ENCODE measurements at places on chromosomes 12 and 14.

- no peak for DNase-seq
Measured at GRCh38 chr14:24397639-24398292, 1.0 kb upstream of the NYNRIN start.

GRCh38 chr12:80217011-80217535 is 117.7 kb downstream of the OTOGL start:
- no peak for DNase-seq

- DNase-seq = no peak
Measured at GRCh38 chr12:68806488-68807237, 1.3 kb upstream of the MDM2 start.

GRCh38 chr12:27163048-27163715 is 80.8 kb upstream of the C12orf71 start:
- DNase-seq = no peak

DNA sequence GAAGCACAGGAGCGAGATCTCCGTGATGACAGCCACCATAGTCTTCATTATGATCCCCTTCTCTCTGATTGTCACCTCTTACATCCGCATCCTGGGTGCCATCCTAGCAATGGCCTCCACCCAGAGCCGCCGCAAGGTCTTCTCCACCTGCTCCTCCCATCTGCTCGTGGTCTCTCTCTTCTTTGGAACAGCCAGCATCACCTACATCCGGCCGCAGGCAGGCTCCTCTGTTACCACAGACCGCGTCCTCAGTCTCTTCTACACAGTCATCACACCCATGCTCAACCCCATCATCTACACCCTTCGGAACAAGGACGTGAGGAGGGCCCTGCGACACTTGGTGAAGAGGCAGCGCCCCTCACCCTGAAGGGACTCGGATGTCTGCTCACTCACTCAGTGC is 775 bp downstream of the OR10P1 start:
- no peak for DNase-seq

DNA sequence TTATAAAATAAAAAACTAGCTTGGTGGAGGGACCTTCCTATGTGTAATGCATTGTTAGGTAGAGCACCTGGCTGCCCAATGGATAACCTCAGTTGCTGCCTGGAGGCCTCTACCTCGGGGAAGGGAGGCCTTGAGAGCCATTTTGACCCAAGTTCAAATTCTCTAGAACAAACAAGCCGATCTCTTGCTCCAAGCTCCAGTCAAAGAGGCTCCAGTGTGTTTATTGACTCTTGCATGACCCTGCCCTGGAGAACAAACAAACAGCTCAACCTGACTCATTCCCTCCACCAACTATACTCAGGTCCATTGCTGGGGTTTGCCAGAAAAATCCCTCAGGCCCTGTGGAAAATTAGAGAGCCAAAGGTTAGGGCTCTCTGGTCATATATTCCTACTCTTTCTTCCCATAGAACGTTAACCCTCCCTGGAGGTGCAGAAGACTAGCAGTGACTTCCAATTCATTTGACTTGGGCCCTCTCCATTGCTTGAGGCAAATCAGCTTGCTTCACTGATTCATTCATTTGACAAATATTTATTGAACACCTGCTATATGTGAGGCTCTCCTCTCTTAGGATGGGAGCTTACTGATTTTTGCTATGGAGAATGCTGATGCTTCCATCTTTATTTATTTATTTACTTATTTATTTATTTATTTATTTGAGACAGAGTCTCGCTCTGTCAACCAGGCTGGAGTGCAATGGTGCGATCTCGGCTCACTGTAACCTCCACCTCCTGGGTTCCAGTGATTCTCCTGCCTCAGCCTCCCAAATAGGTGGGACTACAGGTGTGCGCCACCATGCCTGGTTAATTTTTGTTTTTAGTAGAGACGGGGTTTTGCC is 73.7 kb upstream of the CISTR start:
- no peak for DNase-seq

- DNase-seq = no peak
Measured at GRCh38 chr12:47729233-47729632, 3.9 kb upstream of the ENDOU start.

DNA sequence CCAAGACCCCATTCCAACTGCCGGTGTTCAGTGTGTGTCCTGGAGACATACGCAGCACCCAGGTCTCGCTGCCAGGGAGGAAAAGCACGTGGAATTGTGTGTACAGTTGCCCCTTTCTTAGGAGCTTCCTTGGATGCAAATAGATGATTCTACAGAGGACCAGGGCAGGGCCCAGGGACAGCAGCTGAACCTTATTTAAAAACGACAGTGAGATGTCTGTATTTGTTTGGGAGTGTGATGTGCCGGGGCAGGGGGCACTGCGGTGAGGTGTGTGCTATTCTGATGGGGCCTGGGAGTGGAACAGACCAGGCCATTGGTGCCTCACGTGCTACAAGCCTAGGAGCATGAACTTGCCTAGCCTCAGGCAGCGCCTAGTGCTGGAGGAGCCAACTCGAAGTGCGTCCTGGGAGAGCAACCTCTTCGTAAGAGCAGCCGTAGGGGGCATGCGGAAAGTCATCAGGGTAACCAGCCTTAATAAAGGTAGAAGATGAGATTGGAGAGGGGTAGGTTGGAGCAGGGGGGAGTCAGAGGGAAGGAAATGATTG is 98.3 kb upstream of the ESRRB start:
- no peak for DNase-seq

GRCh38 chr14:98203421-98203820 is 1068.6 kb downstream of the BCL11B start:
- no peak for DNase-seq

Data from stimulated activated CD4-positive, alpha-beta T cell treated with anti-CD3 and anti-CD28 coated beads, Interleukin-1b, Interleukin-23, amount 100 ng/mL, for 1 hour (primary cell).